Choroid plexus epithelial cell (primary cell): ENCODE measurements at places on chromosomes 1 and 21.

- DNase-seq, result no peak
These were observed 9.6 kb upstream of the PRPF3 start for GRCh38 chr1:150311762-150312161.

DNA sequence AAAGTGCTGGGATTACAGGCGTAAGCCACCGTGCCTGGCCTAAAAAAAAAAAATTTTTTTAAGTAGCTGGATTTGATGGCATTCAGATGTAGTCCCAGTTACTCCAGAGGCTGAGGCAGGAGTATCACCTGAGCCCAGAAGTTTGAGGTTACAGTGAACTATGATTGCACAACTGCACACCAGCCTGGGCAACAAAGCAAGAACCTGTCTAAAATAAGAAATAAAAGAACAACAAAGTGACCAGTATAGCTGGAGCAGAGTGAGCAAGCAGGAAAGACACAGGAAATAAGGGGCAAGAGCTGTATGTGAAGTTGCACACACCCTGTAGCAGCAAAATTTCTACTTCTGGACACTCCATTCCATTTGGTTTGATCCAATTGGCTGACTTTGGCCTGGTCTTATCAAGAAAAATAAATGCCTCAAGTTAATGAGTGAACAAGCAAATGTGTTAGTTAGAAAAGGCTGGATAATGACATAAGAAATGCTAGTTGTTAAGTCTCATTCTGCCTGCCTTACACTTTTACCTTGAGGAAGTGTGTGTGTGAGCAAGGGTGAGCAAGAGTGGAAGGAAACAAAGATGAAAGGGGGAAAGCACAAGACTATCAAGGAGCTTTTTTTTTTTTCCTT lies 7.9 kb downstream of the ATP5IF1 start:
- DNase-seq, result no peak

- no peak for DNase-seq
These were observed 513.0 kb downstream of the PTPRU start for GRCh38 chr1:29749024-29749945.

- peak; percentile 28 for DNase-seq
These were observed 49.2 kb upstream of the PAX7 start for GRCh38 chr1:18581420-18581880.

GRCh38 chr1:171515299-171515698 lies 30.0 kb downstream of the PRRC2C start:
- DNase-seq, result no peak

GRCh38 chr1:29676496-29676895 lies 440.2 kb downstream of the PTPRU start:
- DNase-seq, result no peak

- DNase-seq, result no peak
These were observed 63.6 kb downstream of the MIS18A start for GRCh38 chr21:32215306-32215685.
